ENCODE measurements at places on chromosomes 3 and 15.

GRCh38 chr3:54159917-54160316, 37.6 kb downstream of the CACNA2D3 start:
- DNase-seq, result no peak

DNA sequence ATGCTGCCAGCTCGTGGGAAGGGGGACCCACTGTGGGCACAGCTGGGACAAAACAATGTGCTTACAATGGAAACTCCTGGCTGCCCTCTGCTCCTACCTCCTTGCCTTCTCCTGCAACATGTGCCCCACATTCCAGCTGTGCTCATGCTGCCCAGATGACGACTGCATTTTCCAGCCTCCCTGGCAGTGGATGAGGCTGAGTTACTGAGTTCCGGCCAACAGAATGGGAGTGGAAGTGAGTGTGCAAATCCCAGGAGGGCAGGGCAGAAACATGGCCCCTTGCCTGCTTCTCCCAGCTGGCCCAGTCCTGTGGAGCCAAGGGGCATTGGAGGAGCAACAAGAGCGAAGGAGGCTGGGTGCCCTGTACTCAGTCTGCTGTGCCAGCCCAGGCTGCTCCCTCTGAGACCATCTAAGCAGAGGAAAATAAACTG, 17.1 kb downstream of the KLF15 start:
- no peak for DNase-seq

GRCh38 chr3:153161714-153162512, at the start of gene RAP2B:
Gene RAP2B, plus strand, starts transcription at chr3:153162226. Its CDS starts 468 bp downstream, at chr3:153162694.
- DNase-seq, result peak; percentile 99

DNA sequence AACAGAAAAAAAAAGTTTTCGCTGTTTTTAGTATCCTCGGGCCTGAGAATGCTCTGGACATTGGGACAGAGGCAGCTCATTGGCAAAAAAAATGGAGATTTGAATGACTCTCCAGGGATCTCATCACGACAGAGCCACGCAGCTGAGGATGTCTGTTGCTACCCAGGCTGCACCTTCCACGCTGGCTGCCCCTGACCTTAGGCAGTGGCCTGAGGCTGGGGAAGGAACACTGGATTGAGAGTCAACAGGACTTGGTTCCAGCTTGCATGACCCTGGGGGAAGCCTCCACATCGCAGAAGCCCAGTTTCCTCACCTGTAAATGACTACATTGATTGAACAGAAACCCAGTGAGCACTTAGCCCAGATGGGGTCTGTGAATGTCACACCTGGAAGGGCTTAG, 8.7 kb upstream of the ACSBG1 start:
- DNase-seq, result no peak

DNA sequence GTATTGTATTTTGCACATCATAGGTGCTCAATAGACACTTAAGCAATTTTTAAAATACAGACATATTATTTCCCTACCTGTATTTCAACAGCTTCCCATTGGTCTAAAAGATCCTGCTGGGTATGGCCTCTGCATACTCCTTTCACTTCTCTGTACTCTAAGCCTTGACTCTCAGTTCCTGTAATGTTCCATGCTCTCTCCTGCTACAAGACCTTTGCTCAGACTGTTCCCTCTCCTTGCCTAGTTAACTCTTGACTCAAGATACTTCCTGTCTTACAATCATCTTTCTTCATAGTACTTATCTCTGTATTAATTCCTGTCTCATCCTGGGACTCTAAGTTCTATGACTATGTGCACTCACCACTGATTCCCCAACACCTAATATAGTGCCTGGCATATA, 1.7 kb downstream of the SCN11A start:
- no peak for DNase-seq

- no peak for DNase-seq
Observed at GRCh38 chr15:63369296-63369695, 12.3 kb downstream of the CA12 start.

DNA sequence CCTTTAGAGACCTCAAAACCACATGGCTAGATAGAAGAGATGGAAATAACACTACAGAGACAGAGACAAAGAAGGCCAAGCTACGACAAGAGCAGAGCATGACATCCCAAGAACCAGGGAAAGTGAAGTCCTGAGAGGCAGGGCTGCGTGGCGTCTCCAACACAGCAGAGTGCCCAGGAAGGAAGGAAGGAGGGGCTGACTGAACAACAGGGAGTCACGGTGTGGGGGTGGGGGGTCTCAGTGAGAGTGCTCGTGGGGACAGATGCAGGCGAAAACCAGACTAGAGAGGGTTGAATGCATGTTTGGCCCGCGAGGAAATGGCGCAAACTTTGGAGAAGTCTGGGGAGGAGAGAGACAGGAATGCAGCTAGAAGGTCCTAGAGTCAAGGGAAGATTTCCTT, 44.0 kb downstream of the ADAMTS17 start:
- DNase-seq, result no peak

GRCh38 chr3:62542185-62542584, 168.8 kb upstream of the FEZF2 start:
- no peak for DNase-seq

DNA sequence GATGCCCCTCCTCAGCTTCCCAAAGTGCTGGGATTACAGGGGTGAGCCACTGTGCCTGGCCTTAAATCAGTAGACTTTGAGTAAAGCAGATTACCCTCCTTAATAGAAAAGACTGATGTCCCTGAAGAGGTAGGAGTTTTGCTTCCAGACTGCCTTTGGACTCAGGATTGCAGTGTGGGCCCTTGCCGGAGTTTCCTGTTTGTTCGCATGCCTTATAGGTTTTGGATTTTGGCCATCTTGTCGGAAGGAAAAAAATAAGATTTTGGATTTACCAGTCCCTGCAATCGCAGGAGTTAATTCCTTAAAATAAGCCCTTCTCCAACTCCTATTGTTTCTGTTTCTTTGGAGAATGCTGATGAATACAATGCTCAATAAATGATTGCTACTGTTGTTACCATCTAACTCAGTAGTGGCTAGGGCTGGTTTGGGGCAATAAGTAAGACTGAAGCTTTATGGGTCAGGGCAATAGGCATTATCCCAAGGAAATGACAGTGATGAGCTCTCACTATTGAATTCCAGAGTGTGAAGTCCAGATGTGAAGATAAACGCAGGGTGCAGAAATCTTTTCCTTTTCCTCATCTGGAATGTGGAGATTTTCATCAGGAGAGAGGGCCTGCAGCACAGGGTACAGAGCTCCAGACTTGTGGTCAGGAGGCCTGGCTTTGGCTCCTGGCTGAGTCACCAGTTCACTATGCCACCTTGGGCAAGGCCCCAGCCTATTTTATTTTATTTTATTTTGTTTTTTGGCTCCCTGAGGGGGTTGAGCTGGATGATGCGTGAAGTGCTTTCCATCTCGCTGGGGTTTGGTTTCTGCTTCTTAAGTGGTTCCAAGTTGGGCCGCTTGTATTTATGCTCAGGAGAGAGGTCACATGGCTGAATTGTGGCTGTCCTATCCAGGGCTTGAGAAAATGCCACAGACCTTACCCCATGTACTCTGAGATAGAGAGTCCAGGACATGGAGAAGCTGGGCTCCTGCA, 25.3 kb downstream of the FOXL2 start:
- no peak for DNase-seq

- no peak for DNase-seq
Observed at GRCh38 chr3:151379083-151379734, 5.3 kb downstream of the P2RY12 start.

DNA sequence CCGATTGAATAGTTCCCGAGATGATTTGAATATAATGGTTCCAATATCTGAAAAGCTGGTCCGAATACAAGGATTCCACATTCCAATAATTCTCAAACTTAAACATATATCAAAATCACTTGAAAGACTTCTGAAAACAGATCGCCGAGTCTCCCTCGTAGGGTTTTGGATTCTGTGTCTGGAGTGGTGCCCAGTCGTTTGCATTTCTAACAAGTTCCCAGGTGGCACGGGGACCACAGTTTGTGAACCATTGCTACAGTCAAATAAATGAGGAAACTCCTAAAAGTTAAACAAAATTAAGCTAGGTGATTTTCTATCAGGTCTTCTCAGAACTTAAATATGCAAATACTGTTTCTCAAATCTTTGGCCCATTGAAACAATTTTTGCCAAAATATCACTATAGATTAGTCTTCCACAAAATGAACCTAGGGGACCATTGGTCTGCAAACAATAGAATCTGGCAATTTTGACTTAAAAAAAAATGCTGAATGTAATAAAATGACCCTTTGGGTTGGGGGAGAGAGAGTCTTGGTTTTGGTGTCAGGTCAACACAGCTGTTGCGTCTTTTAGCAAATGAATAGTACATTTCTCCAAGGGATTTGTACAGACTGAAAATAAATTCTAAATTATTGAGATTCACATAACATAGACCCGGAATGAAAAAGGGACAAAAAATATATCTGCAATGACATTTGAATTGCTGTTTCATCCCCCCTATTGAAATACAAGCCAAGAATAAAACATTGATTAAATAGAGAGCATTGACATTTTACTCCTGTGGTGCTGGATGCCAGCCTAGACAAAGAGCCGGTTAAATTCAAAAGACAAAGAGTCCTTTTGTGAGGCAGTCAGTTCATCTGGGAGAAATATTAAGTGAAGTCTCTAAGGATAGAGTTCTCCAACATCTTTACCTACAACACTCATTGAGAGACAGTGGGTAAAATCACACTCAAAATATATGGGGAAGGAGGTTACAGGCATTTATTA, 175.7 kb upstream of the ADAMTS9 start:
- no peak for DNase-seq

- DNase-seq, result no peak
Observed at GRCh38 chr3:156356537-156357363, 198.2 kb downstream of the SSR3 start.

GRCh38 chr3:194117104-194117845, 18.7 kb upstream of the HES1 start:
- no peak for DNase-seq

All from activated CD4-positive, alpha-beta T cell treated with anti-CD3 and anti-CD28 coated beads for 24 hours (primary cell).